ENCODE measurements at places on chromosomes 3 and 15. TPM values are rescaled to one million over a fixed set of nuclear protein-coding genes. Genes with fewer than 3 reads are reported as not detected.
A peak's percentile ranks its signal among the peaks of the same experiment; 100 is the strongest.

GRCh38 chr3:89560568-89560967, 453.1 kb downstream of the EPHA3 start:
- DNase-seq: no peak

DNA sequence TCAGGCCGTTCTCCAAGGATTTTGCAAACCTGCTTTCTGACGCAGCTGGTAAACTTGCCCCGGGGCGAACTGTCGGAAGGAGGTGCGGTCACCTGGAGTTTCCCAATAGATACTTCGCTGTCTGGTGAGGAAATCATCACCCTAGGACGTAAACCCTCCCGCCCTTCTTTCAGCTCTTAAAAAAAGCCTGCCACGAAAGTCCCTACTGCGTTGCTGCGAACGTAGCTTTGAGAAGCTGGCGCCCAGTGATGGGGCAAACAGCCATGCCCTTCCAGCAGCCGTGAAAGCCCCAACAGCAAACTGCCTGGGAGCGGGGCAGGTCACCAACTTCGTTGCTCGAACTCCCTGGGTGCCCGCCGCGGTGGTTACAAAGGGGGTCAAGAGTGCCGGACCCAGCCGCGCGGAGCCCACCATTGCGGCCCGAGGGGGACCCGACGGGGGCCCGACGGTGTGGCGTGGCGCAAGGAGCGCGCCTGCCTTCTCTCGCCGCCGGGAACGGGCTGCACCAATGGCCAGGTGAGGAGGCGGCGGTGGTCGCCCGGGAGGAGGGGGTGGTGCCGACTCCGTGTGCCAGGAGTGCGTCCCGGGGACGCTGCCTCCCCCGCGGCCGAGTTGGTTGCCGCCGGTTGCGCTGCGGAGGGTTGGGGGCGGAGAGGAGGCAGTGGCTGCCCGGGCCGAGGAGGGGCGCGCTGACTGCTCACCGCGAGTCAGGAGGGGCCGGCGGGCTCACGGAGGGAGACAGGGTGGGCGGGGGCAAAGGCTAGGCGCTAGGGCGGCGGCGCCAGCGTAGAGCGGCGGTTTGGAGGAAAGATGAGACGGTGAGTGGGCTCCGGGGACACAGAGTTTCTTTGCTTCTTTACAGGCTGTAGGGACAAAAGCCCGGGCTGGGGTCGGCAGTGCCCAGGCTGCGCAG, at the start of gene PHLDB2:
Gene PHLDB2 (plus strand): TSS at position 205 of the 913 bp plus-strand sequence. CDS start 24,813 bp downstream, outside the sequence.
- DNase-seq: peak; percentile 91

GP9 gene
- total RNA-seq: not detected

C3orf52 gene
- total RNA-seq: 8.5 TPM

GOLGA6D gene
- total RNA-seq: 0.16 TPM

PCLAF gene
- total RNA-seq: 0.59 TPM

DNA sequence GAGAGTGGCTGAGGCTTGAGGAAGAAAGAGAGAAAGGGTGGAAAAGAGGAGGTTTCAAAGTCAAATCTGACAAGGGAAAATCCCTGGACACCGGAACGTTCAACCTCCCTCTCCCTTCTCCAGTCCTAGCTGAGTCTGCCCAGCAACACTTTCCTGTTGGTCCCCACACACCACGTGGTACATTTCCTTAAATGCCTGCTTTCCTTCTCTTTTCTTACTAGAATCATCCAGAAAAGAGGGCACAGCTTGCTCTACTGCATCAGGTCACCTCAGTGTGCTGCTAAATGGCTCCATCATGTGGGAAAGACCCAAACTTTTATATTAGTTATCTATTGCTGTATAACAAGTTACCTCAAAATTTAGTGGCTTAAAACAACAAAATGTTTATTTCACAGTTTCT, 181.2 kb downstream of the NECTIN3 start:
- no peak for DNase-seq

TM4SF4 gene
- total RNA-seq: not detected

PTPN23 gene
- 23.3 TPM for total RNA-seq

TIPIN gene
- total RNA-seq: 6.6 TPM

DNA sequence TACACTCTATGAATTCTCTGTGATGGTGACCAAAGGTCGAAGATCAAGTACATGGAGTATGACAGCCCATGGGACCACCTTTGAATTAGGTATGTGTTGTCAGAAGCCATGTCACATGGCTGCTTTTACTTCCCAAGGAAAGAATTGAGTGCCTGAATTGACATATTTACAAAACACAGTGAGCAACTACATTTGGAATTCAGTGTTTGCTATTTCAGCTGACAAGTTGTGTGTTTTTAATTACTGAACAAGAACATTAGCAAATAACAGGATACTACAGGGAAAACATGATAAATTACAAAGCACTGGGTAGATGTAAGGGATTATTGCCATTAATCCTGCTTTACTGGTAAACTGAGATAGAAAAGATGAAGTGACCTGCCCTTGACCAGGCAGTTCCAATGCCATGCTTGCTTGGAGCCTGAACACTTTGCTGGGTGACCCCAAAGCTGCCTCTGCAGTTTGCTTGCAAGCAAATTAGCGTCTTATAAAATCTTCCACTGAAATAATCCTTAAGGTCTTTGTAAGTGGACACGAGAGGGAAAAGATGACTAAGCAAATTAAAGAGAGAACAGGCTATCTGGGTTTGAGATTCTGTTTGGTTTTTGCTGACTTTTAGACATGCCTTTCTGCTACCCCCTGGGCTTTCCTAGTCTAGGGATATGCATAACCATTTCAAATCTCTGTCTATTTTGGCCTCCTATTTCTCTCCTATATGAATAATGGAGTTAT, 98.2 kb downstream of the HCN4 start:
- no peak for DNase-seq

DNA sequence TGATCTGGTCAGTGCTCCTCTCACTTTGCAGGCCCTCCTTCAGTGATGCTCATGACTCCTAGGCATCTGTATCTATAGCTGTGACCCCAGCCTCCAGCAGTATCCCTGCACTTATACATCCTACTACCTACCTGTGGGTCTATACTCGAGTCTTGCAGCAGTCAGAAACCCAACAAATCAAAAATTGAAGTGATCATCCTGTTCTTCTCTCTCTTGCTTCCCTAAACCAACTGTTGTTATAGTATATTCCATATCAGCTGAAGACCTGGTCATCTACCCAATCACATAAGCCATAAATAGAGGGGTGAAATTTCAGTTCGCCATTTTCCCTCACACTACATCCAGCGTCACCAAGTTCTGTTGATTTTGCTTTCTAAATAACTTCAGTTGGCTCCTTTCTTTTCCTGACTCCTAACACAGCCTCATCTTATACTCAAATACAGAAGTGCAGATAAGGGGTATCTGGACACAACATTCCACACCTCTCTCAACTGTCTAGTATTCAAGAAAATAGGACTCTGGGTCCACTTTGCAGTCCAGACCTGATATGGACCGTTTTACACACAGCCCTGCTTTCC, 25.9 kb upstream of the SRPRB start:
- no peak for DNase-seq

MUC20 gene
- 24.3 TPM for total RNA-seq
